ENCODE measurements at places on chromosomes 3 and 15. TPM values are rescaled to one million over a fixed set of nuclear protein-coding genes. Genes with fewer than 3 reads are reported as not detected.

Gene ADCY5
- 34.2 TPM for total RNA-seq

GRCh38 chr3:23202203-23202920 lies 765 bp upstream of the UBE2E2 start:
- DNase-seq, result no peak

Gene VEPH1
- total RNA-seq, result not detected

GRCh38 chr3:98070840-98071239 lies 16.1 kb upstream of the OR5AC2 start:
- no peak for DNase-seq

GRCh38 chr3:44411031-44411645 lies 66.3 kb downstream of the ZNF445 start:
- no peak for DNase-seq

Gene AQR
- total RNA-seq, result 44.9 TPM

- DNase-seq, result no peak
These were observed 9.9 kb upstream of the PXK start for GRCh38 chr3:58322793-58323192.

Gene GP5
- total RNA-seq, result not detected

DNA sequence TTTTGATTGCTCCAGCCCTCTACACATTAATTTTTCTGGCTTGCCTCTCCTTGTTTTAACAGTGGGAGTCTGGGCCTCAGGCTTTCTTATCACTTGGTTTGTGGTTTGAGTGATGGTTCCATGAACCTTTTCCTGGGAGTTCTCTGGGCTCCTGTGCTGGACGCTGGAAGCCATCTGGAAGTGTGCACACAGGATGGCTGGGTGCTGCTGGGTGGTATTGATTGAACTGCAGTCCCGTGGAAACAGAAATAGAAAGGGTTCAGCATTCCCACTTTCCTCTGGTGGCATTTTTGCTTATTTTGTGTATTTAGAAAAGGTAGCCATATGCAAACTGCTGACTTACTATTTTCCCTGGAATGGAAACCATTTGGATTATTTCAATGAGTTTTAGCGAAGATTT lies 25.6 kb downstream of the MITF start:
- peak; percentile 30 for DNase-seq

Gene ARRDC4
- total RNA-seq, result 45.1 TPM

GRCh38 chr3:101635954-101636798 lies 40.8 kb downstream of the ZBTB11 start:
- DNase-seq, result peak; percentile 39

Gene SPATA12
- total RNA-seq, result not detected

Gene ZMYND10
- 11.4 TPM for total RNA-seq

GRCh38 chr3:186361246-186361761 lies 730 bp downstream of the DGKG start:
- DNase-seq, result no peak

Gene GPR160
- 8.6 TPM for total RNA-seq

DNA sequence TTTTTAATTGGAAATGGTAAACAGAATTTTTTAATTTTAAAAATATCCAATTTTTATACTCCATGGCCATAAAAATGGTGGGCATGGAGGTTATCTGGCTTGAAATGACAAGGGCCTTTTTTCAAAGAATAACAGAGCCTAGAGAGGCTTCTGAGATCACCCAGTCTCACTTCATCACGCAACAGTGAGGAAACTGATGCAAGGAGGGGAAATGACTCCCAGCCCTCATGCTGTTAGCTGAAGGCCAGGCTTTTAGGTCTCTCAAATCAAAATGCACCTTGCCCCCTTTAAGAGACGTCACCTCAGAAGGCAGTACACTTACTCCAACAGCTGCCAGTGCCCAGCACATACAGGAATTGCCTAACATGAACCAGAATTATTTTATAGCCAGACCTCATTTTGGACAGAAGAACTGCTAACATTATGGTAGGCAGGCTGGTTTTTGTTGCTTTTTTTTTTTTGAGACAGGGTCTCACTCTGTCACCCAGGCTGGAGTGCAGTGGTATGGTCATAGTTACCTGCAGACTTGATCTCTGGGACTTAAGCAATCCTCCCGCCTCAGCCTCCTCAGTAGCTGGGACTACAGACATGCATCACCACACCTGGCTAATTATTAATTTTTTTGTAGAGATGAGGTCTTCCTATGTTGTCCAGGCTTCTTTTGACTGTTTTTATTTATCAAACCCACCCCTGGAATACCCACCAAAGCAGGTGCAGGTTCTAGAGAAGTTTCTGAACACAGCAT lies 9.1 kb downstream of the RAB43 start:
- DNase-seq, result no peak

Gene APOD
- 242 TPM for total RNA-seq

DNA sequence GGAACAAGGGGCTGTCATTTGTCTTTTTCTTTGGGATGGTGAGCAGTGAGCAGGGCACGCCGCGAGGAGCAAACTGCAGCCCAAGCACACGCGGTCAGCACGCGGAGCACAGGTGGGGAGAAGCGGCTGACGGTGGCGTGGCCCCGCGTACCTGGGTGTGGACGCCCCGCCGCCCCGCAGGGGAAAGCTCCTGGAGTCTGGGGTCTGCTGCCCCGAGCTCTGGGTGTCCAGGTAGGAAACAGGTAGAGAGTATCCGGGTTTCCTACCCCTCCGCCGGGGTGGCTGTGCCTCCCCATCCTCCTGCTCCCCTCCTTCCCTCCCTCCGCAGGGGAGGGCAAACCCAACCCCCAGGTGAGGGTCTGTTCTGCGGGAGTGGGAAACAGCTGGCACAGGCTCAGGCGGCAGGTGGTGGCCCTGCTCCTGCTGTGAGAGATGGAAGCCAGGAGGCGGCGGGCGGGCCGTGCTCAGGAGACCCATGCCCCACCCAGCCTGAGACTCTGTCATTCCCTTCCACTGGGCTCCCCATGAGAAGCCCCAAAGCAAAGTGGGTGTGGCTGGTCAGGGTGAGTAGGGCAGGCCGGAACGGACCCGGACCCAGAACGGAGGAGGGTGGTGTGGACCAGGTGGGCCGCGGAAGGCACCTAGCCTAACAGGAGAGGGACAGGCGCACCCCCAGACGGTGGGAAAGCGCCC lies 56.9 kb upstream of the CGNL1 start:
- DNase-seq, result no peak

Gene SYNPR
- 1.7 TPM for total RNA-seq

GRCh38 chr15:41490355-41490754 lies 3.3 kb upstream of the ITPKA start:
- no peak for DNase-seq

GRCh38 chr3:41178576-41178975 lies 20.7 kb upstream of the CTNNB1 start:
- no peak for DNase-seq

Gene CA12
- total RNA-seq, result 8.2 TPM

DNA sequence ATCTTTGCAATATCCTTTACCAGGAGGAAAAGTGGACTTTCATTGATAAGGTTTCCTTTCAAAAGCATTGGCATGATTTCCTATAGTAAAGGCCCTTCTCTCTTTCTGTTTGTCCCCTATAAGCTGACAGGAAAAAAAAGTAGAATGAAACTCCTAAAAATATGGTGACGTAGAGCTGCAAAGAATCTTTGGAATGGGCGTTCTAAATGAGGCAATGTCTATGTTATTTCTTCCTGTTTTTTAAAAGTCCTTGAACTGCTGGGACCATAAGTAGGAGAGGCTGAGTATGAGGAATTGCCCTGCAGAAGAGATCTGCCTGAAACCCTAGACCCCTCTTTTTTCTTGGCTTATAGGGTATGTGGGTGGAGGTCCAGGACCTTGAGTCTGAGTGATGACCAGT lies 17.2 kb downstream of the ST3GAL6 start:
- DNase-seq, result no peak

Gene BOC
- total RNA-seq, result 107 TPM

DNA sequence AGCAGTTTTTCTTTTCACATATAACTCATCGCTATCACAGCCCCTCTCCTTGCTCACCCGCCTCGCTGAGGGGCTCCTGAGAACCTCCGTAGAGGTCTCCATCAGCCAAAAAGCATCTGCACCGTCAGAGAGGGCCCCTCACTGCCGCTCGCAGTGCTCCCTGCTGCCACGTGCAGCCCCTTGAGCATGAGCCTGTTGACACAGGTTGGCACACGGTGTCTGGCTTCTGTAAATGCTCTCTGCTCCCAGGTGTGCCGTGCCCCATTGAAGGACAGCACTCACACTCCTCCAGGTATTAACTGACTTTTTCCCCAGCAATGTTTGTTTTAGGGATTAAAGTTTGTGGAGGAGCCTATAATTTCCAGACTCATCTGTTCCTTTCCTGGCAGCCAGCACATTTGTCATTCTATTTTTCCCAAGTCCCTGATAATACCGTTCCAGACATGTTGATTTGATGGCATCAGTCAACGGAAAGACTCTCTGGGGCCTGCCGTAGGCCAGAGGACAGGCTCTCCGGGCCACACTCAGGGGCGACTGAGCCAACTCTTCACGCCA lies 2.1 kb upstream of the FURIN start:
- DNase-seq, result no peak

Gene ABI3BP
- total RNA-seq, result 38.8 TPM

DNA sequence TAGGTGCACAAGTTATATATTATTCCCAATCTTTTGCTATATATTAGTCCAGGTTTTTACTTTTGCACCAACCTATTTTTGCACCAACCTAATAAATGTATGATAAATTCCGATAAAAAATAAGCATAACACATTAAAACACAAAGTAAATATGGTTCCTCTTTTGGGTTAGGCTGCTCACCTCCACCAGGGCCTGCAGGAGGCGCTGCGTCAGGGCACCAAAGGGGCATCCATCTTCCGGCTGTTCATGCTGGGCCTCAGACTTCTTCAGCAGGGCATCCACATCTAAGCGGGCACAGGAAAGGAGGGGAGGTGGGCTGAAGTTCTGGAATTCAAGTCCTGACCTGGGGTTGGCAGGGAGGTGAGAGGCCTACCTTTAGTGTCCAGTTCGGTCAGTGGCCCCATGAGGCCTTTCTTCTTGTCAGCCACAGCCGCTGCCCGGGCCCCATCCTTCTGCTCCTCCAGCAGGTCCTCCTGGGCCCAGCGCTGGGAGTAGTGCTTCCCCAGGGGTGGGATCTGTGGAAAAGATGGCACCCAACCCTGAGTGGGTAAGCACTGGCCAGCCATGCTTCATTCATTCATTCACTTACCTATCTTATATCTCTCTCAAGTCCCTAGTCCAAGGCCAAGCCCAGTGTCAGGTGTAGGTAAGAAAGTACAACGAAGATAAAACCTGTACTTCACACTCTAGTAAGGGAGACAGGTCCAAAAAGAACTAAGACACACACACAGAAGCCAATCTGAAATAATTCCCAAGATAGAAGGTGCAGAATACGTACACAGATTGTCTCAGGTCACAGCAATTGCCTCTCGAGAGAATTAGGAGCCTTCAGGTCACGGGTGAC lies 5.2 kb downstream of the TADA3 start:
- DNase-seq, result no peak

Gene ALDH1A3
- 15.6 TPM for total RNA-seq

DNA sequence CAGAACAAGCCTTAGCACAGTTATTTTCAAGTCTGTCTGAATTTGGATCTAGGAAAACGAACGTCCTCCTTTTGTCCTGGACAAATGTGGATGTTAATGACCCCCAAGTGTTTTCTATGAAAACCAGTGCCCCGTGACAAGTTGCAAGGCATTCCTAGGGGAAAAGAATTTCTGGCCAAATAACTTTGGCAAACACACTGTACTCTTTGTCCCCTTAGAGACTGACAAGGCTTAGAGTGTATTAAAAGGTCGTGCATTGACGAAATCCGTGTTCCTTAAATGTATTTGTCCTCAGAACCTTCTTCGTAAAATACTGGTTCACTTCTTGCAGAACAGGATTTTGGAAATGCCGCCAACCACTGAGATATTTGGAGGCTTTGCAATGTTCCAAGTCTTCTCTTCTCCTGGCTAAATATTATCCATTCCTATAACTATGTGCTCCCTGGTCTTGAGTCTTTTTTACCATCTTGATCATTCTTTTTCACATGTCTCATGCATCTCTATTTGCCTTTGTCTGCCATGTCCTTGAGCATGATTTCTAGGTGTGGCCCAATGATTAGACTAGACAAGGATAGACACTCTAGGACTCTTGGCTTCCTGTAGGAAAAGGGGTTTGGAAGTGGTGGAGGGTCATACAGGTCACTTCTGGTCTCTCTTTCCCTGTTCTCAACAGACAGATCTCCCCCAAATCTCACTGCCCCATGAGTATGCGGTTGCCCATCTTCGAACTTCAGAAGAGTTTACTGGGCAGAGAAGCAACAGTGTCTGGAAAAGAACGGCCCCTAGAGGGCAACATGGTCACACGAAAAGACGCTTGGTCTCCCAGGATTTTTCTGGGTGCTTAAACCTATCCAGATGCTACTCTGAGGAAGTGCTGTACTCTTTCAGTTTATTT lies 117.5 kb downstream of the EDEM1 start:
- DNase-seq, result no peak

Gene TRAT1
- 0.35 TPM for total RNA-seq

- DNase-seq, result no peak
These were observed 6.0 kb downstream of the DIPK2A start for GRCh38 chr3:143977341-143978262.

Gene CHL1
- total RNA-seq, result 15.1 TPM

Gene ADAMTS17
- total RNA-seq, result 8.1 TPM

DNA sequence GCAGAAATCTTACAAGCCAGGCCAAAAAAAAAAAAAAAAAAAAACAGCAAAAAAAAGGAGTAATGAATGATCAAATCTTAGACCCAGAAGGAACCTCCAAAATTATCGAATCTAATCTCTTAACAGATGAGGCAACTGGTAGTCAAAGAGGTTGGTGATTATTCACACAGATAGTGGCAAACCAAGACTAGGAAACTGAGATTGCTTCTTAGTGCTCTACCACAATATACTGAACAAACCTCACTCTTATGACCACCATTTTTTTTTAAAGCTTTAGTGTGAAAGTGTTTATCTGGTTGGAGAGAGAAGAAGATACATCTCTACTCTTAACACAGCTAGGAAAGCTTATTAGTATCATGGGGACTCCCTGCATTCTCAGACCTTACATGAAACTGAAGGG lies 17.3 kb downstream of the ATOSA start:
- DNase-seq, result no peak

Gene C3orf20
- total RNA-seq, result 0.07 TPM

Gene LSG1
- total RNA-seq, result 58.1 TPM

- DNase-seq, result no peak
These were observed 19.5 kb downstream of the ISG20 start for GRCh38 chr15:88658070-88658965.

Gene AMOTL2
- 66.9 TPM for total RNA-seq

Gene P4HTM
- 45.7 TPM for total RNA-seq
